ENCODE measurements at places on chromosomes 7 and 10.
A peak's percentile ranks its signal among the peaks of the same experiment; 100 is the strongest.

- no peak for DNase-seq
Measured at GRCh38 chr7:91264924-91265681, 870 bp downstream of the FZD1 start.

GRCh38 chr7:98520356-98520951 lies 96.6 kb upstream of the NPTX2 start:
- no peak for DNase-seq

DNA sequence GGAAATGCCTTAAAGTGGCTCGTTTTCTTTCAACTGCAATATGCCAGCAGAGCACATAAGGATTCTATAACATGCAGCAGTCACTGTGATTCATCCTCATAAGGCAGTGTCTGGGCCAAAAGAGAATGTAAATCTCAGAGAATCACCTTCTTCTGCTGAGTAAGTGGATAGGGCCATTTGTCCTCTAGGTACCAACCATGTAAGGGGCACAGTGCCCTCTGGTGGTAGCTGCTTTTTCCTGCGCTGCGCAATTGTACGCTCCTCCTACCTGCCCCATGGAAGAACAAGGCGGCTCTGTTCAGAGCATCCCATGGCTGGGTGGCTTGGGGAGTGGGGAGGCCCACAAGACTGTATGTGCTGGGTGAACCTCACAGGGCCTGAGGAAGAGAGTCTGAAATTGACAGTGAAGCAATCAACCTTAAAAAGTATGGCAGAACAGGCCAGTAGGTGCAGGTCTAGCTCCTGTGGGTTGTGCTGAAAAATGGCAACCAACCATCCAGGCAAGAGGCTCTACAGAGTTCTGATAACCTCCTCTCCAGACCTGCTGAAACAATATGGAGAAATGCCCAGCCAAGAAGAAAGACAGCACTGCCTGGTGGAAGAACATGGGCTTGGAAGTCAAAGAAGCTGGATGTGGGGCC lies 78.6 kb upstream of the C10orf90 start:
- peak; percentile 62 for DNase-seq

GRCh38 chr10:96648297-96648696 lies 61.5 kb upstream of the TM9SF3 start:
- DNase-seq = no peak

DNA sequence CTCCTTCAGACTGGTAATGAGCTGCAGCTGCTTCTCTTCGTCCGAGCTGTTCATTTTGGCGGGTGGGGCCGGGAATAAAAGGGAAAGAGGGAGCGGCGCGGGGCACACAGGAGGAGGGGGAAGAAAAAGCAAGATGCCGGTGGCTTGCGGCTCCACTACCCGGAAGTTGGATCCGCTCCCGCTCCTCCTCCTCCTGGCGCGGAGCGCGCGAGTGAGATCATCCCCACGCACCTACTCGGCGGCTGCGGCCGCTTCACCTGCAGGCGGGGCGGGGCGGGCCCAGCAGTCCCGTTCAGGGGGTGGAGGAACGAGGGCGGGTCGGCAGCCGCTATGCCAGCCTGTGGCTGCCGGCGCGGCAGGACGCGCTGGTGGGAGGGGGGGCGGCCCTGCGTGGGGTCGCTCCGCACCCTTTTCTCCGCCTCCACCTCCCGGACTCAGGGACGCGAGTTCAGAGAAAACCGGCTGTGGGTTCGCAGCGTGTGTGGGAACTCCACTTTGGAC lies at the start of gene SHTN1:
TSS of gene SHTN1 (minus strand) at position 162 of the 501 bp plus-strand sequence. CDS start at position 54, 108 bp downstream.
- DNase-seq = peak; percentile 45

- DNase-seq = no peak
Measured at GRCh38 chr7:68587599-68587998, 1010.7 kb upstream of the AUTS2 start.

GRCh38 chr7:1523844-1524243 lies 6.7 kb upstream of the MAFK start:
- no peak for DNase-seq

DNA sequence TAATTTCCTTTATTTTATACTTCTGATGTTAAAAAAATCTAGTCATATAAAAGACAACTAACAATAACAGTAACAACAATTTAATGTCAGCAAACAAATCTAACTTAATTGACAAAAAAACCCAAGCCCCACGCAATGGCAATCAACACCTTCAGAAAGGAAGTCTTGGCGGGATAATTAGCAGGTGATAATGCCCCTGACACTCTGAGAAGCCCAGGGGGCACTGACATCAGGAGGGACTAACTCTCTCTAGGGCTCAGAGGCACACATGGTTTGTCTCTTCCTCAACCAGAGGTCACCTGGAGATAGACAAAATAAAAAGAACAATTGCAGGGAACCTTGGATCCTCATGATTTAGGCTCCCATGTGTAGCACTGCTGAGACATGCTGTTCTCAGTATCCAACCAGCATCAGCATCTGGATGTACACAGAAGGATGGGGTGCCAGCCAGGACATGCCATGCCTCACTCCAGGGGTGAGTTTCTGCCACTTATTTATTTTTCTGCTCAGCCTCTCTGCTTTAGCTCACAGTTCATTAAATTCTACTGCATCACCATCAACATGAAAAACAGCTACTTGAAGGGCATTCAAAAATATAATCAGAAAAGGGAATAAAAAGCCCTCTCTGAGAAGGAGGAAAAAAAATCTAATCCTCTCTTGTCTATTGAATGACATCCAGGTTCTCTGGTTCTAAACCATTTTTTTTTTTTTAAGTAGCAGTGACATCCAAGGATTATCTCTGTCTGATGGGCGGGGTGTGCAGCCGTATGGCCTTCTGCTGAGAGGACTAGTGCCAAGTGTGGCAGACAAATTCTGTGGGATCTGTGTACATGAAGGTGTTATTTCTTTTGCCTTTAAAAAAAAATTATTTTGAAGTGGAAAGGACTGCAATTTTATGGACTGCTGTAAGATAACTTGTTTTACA lies 96.3 kb downstream of the ATXN7L1 start:
- no peak for DNase-seq

GRCh38 chr10:31770307-31770902 lies 158.2 kb downstream of the ARHGAP12 start:
- DNase-seq = peak; percentile 19

GRCh38 chr10:71396084-71396710 lies 523 bp upstream of the CDH23 start:
- DNase-seq = peak; percentile 56

DNA sequence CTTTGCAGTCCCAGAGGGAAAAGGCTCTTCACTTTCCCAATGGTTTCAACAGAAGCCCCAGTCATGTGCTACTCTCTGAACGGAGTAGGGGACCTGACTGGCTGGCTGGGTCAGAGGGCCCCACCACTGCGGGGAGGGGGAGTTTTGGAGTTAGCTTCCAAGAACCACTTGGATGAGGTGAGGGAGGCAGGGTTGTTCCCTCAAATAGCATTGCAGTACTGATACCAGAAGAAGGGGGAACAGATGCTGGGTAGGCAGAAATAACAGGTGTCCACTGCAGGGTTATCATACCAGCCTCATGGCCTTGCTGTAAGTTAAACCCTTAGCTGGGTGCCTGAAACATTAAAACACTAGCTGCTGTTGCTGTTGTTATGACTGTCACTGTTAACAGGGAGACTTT lies 131.3 kb downstream of the UBE2H start:
- no peak for DNase-seq

- DNase-seq = no peak
Measured at GRCh38 chr10:114173603-114173920, 441 bp downstream of the CCDC186 start.

- DNase-seq = no peak
Measured at GRCh38 chr10:103619424-103620351, 126.2 kb downstream of the NEURL1 start.

- no peak for DNase-seq
Measured at GRCh38 chr7:121739465-121739864, 133.5 kb upstream of the PTPRZ1 start.

DNA sequence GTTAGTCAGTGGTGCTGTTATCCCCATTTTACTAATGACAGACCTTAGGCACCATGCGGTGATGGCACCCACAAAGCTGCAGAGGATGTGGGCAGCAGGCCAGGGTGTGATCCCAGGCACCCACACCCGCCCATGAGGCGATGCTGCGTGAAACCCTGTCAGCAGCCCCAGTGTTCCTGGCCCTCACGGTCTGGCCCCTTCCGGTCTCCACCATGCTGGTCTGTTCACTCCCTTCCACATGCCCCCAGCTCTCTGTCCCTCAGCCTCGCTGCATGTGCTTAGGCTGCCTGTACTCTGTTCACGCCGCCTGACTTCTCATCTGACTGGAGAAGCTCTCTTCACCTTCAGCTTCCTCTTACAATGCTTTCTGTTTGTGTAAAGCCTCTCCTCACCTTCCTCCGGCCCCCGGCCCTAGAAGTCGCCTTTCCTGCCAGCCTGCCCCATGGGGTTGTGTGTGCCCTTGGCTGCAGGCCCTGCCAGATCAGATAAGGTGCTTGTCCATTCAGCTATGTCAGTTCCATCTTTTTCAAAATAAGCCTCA lies 17.6 kb upstream of the ORAI2 start:
- no peak for DNase-seq

DNA sequence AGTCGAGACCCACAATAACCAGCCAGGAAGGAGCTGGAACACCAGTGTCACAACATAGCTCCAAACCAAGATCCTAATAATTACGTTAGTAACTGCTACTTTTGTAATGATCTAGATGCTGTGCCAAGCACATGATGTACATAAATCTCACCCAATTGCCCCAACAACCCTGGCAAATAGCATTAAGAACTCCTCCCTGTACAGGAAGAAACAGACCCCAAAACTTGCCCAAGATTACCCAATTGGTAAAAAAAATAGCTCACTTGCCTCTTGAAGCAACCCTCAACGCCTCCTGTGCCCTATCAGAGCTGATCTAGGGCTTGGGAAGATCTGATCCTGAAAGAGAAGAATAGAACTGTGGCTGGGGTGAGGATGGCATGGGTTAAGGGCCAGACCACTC lies 628.7 kb upstream of the AUTS2 start:
- no peak for DNase-seq

- no peak for DNase-seq
Measured at GRCh38 chr10:75286901-75287300, 51.1 kb upstream of the COMTD1 start.

DNA sequence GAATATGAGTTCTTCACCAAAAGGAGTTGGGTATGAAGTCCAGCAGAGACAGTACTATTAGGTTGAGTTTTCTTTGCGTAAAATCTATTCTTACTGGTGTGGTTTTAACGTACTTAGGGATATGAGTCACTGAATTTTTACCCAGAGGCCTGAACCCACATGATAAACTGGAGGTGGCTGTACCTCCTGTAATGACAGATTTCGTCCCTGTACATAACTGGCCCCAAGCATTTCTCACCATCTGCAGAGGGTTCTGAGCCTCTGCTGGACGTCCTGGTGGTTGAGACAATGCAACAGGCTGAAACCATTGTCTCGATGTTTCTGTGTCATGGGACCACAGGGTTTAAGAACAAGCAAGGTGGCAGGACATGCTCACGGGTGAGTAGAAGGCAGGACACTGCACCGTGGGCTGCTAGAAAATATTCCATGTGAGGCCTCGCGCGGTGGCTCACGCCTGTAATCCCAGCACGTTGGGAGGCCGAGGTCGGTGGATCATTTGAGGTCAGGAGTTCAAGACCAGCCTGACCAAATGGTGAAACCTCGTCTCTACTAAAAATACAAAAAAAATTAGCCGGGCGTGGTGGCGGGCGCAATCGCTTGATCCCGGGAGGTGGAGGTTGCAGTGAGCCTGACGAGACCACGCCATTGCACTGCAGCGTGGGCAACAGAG lies 233.9 kb downstream of the DNAJB6 start:
- DNase-seq = no peak

DNA sequence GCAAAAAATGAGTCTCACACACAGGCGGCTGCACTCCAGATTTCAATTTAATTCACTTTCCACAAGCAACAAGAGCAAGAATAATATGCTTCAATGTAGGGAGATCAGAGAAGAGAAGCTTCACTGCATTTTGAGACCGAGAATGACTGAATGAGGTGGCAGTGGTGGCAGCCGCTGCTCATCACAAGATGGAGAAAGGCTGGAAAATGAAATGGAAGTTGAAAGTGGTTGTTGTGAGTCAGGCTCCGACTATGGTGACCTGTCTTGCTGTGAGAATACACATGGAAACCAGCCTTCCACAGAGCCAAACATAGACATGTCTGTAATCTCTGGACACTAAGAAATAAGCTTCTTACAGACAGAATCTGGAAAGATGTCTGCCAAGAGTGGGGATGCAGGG lies 499.6 kb upstream of the LRRN3 start:
- DNase-seq = no peak

DNA sequence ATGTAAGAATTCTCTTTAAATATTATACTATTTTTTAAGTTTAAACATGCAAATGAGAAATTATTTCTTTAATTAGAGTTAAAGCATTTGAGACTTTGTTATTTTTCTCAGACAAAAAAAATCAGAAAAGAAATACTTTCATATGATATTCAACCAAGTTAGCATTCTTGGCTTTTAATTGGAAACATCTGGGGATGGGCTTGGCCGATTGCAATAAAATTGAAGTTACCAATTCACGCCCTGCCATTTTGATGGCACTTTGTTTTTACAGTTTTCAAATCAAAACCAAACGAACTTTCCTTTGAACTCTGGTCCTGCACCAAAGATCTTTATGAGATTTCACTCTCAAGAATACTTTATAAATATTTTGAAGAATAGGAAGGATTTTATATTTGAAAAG lies 127.7 kb downstream of the ATE1 start:
- DNase-seq = no peak

DNA sequence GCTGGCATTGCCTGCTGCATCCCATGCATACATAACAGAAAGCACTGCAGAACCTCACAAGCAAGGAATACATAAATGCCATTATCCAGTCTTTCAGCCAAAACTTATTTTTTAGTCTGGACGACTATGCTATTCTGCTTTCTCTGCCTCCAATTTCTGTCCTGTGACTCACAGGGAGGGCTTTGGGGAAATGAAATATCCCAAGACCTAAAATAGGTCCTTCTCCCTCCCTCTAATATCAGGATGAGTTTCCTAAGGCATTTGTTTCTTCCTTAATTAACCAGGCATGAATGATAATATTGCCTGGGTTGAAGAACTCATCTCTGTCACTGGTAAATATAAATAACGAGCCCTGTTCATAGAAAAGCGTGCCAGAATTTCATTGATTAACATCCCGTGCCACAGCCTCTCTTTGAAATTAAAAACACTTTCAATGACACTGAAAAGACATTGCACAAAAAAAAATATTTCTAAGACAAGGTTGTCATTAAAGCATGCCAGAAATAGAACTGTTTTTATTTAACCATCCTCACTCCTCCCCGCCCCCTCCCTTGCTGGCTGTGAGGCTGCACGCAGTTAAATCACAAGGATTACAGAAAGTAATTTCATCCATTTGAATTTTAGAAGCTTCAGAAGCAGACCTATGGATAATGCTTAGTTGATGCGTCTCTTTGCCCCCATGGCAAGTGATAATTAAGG lies 103.0 kb upstream of the ANKRD1 start:
- DNase-seq = no peak

DNA sequence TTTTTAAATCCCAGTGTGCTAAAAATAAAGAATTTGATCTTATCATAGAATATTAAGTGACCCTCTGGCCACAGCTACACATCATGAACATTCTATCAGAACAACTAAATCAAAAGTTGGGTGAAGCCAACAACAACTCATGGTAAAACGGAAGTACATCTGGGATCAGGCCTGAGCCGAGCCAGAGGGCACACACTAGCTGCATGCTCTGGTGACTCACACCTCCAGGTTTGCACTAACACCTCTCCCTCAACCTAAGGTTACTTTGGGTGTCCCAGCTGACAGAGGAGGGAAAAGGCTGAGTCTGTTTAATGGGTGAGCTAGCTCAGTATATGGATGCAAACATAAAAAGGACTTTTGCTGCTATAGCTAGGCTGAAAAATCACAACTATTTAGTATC lies 281.6 kb downstream of the HGF start:
- DNase-seq = no peak

- no peak for DNase-seq
Measured at GRCh38 chr10:103598654-103599115, 105.2 kb downstream of the NEURL1 start.

- DNase-seq = no peak
Measured at GRCh38 chr7:115410972-115411686, 489.2 kb downstream of the MDFIC start.

Measured in Jurkat, Clone E6-1 (cell line).